Caco-2 (cell line): ENCODE measurements at places on chromosomes 16 and 17. TPM values are rescaled to one million over a fixed set of nuclear protein-coding genes. Genes with fewer than 3 reads are reported as not detected.

The SPATA32 gene
- total RNA-seq, result not detected in 2 replicates

The SSTR5 gene
- 0.23 and 0.30 TPM in 2 replicates for total RNA-seq

The MYL11 gene
- 2.7 and 2.9 TPM in 2 replicates for total RNA-seq

The C16orf74 gene
- 3.8 and 4.0 TPM in 2 replicates for total RNA-seq

The TBC1D3L gene
- 15.7 and 20.0 TPM in 2 replicates for total RNA-seq

The CLEC3A gene
- 1.1 TPM in 2 replicates for total RNA-seq

The MRPS34 gene
- 105 and 109 TPM in 2 replicates for total RNA-seq

The PIRT gene
- not detected in 2 replicates for total RNA-seq

DNA sequence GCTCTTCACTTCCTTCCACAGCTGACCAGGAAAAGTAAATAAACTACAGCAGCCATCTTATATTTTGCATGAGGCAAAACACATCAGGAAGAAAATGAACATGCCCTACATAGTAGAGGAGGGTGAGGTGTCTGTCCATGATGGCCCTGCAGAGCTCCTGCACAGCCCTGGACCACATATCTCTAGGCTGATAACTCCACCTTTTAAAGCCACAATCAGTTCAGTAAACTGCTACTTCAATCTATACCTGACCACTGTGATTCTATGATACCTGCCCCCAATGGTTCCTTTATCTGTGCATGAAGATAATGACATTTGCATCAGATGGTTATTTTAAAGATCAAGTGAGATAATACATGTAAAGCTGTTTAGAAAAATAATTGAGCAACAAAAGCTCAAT lies 82.2 kb downstream of the HELZ start:
- 0 out of 2 replicates have a peak, but pooled peaks cover 2% of the 10 kb centered on the region for H3K4me1 ChIP-seq
- no peaks in the 10 kb centered on the region for H3K36me3 ChIP-seq
- H3K27me3 ChIP-seq, result no peaks in the 10 kb centered on the region
- H3K4me3 ChIP-seq, result no peak overlapping the region

DNA sequence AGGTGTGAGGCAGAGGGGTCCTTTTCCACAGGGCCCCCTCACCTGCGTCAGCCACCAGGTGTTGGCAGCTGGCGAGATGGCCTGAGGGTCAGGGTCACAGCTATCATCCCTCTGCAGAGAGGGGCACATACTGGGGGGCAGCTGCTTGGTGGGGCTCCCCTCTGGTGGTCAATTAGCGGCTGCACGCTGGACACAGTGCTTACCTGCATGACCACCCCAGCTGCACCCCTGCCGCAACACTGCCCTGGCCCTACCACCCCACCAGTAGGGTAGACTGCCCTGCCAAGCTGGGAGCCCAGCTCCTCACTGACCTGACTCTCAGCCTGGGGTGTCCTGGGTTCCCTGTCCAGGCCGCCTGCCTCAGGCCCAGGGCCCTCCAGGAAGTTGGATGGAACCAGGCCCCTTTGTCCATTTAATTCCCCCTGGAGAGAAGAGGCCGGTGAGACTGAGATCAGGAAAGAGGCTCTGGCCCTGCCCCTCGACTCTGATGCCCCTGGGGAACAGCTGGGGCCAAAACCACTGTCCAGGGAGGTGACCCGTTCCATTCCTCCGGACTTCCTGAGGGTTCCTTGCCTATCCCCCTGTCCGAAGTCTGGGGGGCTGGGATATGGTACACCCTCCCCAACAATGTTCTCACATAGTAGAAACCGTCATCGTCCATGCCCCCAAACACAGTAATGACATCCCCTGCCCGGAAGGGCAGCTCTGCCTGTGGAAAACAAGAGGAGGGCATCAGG lies 23.7 kb downstream of the TSPOAP1 start:
- H3K27ac ChIP-seq, result no peak overlapping the region
- H3K4me3 ChIP-seq, result no peak overlapping the region
- no peak for DNase-seq
- H3K36me3 ChIP-seq, result no peaks in the 10 kb centered on the region

GRCh38 chr16:89534252-89534756 lies 26.1 kb downstream of the SPG7 start:
- DNase-seq, result no peak
- peaks cover 16% of the 10 kb centered on the region for H3K36me3 ChIP-seq
- no peaks in the 10 kb centered on the region for H3K4me1 ChIP-seq
- H3K27me3 ChIP-seq, result no peaks in the 10 kb centered on the region

DNA sequence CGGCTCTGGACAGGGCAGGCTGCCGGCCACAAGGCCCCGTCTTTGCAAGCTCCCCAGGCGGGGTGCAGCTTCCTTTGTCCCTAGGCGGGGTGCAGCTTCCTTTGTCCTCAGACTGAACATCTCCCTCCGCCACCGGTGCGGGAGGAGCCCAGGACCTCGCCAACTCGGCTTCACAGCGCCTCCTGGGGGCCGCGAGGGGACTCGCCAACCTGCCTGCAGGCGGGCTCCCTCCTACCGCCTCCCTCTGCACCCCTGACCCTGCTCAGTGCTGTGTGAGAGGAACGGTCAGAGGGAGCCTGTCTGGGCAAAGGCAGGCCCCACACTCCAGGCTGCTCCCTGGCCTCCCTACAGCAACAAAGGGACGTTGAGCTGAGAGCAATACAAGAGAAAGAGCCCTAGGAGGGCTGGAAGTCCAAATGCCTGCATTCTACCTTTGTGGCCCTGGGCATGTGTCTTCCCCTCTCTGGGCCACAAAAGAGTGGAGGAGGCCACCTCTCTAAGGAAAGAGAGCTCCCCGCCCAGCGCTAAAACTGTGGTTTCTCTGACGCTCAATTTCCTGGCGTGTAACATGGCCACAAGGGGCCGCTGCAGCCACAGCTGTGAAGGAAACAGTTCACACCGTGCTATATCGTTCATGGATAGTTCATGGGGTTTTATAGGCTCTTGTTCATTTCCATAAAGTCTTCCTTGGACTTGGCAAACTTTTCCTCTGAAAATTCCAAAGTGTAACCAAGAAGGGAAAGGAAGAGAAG lies 20.9 kb upstream of the KRT19 start:
- H3K27me3 ChIP-seq, result no peaks in the 10 kb centered on the region
- H3K4me1 ChIP-seq, result peaks cover 46% of the 10 kb centered on the region
- H3K36me3 ChIP-seq, result no peaks in the 10 kb centered on the region
- peak; percentile 87 for DNase-seq
- H3K27ac ChIP-seq, result peak overlapping the region; percentile 77
- no peak overlapping the region for H3K4me3 ChIP-seq

DNA sequence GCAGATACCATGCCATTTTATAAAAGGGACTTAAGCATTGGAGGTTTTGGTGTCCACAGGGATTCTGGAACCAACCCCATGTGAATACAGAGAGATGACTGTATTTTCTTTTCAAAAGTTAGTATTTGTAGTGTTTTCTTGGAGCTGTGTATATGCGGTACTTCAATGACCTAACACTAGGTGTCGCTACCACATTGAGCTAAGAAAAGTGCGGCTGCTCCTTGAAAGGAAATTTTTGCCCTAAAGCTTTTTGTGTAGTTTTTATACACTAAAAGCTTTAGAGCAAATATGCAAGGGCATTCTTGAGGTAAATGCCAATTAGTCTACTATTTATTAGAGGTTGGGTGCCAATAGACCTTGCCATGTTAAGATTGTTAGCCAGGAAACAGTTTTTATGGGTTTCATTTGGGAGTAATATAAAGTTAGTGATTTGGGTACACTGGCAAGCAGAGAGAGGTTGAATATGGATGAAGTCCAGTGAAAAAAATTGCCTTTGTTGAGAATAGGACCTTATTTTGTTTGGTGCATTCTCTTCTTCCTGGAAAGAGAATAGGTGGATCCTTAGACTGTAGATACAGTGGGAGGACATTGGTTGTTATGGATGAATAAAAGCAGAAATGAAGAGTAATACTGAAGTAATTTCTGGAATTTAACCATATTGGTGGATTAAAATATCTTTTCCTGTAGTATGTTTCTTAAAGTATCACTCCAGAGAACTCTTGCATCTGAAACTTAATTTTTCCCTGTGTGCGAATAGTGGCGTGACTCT lies 43.3 kb downstream of the BCAS3 start:
- H3K27ac ChIP-seq, result no peak overlapping the region
- H3K27me3 ChIP-seq, result no peaks in the 10 kb centered on the region
- no peak overlapping the region for H3K4me3 ChIP-seq
- peak; percentile 67 for DNase-seq
- H3K36me3 ChIP-seq, result no peaks in the 10 kb centered on the region
- no peaks in the 10 kb centered on the region for H3K4me1 ChIP-seq

DNA sequence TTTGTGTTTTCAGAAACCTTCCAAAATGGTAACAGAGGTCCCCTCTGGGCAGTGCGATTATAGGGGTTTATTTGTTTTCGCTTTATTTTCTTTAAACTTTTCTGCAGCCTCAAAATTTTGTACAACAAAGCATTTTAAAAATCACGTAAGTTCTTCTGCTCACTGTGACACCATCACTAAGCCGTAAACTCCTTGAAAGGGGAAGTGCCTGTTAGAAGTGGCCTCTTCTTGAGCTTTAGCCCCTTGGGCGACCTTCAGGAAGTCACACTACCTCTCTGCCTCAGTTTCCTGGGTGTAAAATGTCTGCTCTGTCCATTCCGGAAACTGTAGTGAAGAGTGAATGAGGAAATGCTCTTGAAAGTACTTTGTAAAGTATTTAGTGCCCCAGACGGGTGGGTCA lies 26.6 kb downstream of the ARHGAP27 start:
- H3K4me3 ChIP-seq, result no peak overlapping the region
- no peak overlapping the region for H3K27ac ChIP-seq
- no peak for DNase-seq
- H3K4me1 ChIP-seq, result peaks cover 39% of the 10 kb centered on the region

DNA sequence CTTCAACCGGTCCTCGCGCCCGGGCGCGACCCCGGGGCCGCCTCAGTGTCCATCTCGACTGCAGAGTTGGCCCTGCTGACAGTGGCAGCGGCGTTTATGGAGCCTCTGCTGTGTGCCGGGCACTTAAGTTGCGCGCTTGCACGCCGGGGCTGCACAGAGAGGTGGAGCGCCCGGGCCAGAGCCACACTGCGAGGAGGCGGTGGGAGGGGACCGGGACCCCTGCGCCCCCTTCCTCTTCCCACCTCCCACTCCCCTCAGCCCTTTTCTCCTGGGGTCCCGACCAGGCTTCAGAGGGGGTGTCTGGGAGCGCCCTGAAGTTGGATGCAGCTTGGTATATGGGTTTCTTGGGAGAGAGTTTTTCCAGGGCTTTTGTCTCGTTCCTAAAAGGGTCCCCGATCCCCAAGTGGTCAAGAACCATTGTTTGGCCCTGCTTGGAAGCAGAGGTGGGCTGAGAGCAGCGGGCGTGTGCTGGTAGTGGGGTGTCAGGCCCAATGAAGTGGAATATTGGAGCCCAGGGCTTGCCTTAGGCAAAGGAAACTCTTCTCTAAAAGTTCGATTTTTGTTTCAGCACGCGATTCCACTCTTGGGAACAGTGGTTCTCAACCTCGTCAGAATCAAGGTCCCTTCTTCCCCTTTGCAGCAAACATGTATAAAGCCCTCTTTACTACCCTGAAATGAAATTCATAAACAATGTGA lies 605 bp downstream of the MRTFB start:
- DNase-seq, result no peak
- H3K27ac ChIP-seq, result peak overlapping the region; percentile 53
- H3K27me3 ChIP-seq, result no peaks in the 10 kb centered on the region
- peak overlapping the region; percentile 68 for H3K4me3 ChIP-seq
- H3K36me3 ChIP-seq, result no peaks in the 10 kb centered on the region
- peaks cover 6% of the 10 kb centered on the region; the same call in 1 of the 2 replicates for H3K4me1 ChIP-seq

- H3K27ac ChIP-seq, result no peak overlapping the region
- peaks cover 14% of the 10 kb centered on the region; the same call in 1 of the 2 replicates for H3K4me1 ChIP-seq
- no peak for DNase-seq
- no peak overlapping the region for H3K4me3 ChIP-seq
- H3K36me3 ChIP-seq, result no peaks in the 10 kb centered on the region
- peaks cover 5% of the 10 kb centered on the region for H3K27me3 ChIP-seq
Observed at GRCh38 chr17:39605492-39606433, 2.0 kb downstream of the NEUROD2 start.

DNA sequence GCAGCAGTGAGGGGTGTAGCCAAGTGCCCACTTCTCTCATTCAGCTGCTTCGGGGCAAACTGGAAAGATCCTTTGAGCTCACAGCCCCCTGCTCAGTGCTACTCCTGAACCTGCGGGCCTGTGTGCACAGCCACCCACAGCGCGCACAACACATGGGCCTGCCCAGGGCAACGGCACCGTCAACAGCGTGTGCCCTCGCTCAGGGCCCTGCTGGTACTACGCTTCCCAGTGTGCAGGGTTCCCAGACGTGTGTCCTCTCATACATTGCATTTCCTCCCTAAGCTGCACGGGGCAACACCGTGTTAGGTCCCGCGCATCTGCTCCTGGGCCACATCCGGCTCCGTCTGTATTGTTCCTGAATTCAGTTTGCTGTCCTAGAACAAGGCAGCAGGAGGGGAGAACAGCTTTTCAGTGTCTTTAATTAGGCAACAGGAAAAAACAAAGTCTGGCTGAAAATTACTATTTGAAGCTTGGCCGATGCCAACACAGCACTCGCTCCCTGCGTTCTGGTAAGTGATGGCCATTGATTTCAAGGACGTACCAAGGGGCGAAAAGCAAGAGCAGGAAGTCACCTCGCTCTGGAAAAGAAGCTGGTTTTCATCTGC lies 15.2 kb downstream of the MRM3 start:
- no peaks in the 10 kb centered on the region for H3K4me1 ChIP-seq
- no peak overlapping the region for H3K4me3 ChIP-seq
- H3K27ac ChIP-seq, result no peak overlapping the region
- H3K27me3 ChIP-seq, result no peaks in the 10 kb centered on the region

DNA sequence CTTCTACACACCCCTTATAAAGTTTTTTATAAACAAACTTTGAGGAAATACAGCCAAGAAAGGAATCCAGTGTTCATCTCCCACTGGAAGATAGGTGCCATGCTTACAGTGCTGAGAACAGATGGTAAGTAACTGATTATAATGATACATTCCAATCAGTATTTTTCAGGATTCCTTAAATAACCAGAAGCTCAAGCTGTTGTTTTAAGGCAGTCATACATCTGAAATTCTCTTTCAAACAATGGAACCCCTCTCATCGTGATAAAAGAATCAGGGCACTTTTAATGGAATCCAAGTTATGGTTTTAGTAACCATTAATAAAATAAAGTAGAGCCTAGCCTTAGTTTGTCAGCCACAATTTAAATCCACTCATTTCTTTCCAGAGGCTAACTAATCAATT lies 56.1 kb upstream of the STAC2 start:
- peaks cover 20% of the 10 kb centered on the region for H3K4me1 ChIP-seq
- no peaks in the 10 kb centered on the region for H3K27me3 ChIP-seq
- H3K27ac ChIP-seq, result no peak overlapping the region
- no peak overlapping the region for H3K4me3 ChIP-seq

DNA sequence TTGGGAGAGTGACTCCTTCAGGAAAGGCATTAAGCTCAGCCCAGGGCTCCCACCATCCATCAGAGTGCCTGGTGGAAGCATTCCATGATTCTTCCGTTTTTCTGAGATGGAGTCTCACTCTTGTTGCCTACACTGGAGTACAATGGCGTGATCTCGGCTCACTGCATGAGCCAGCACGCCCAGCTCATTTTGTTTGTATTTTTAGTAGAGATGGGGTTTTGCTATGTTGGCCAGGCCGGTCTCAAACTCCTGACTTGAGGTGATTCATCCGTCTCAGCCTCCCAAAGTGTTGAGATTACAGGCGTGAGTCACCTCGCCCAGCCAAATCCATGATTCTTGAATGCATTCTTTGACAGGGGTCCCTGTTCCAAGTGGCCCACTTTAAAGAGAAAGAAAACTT lies 23.1 kb downstream of the MIS12 start:
- H3K4me1 ChIP-seq, result no peaks in the 10 kb centered on the region
- DNase-seq, result no peak

- no peaks in the 10 kb centered on the region; the same call in none of the 2 replicates for H3K27me3 ChIP-seq
- no peak overlapping the region for H3K4me3 ChIP-seq
- H3K27ac ChIP-seq, result no peak overlapping the region
- H3K4me1 ChIP-seq, result no peaks in the 10 kb centered on the region
- no peaks in the 10 kb centered on the region for H3K36me3 ChIP-seq
- DNase-seq, result no peak
Observed at GRCh38 chr16:89038221-89038721, 55.4 kb upstream of the ACSF3 start.

- H3K27ac ChIP-seq, result peak overlapping the region; percentile 80
- H3K4me3 ChIP-seq, result no peak overlapping the region
- no peaks in the 10 kb centered on the region; the same call in 1 of the 2 replicates for H3K36me3 ChIP-seq
- no peaks in the 10 kb centered on the region for H3K27me3 ChIP-seq
Observed at GRCh38 chr17:2892305-2892971, 96.2 kb downstream of the RAP1GAP2 start.
